Stimulated activated CD8-positive, alpha-beta memory T cell treated with anti-CD3 and anti-CD28 coated beads, Interleukin-4, amount 100 ng/mL, for 4 hours (primary cell): ENCODE measurements at places on chromosomes 16 and 17.

- DNase-seq: no peak
Measured at GRCh38 chr17:27746881-27747280, 53.4 kb downstream of the NOS2 start.

- no peak for DNase-seq
Measured at GRCh38 chr17:16922386-16923096, 49.4 kb downstream of the TNFRSF13B start.

- no peak for DNase-seq
Measured at GRCh38 chr17:14214271-14214670, 22.4 kb downstream of the CDRT15 start.

- no peak for DNase-seq
Measured at GRCh38 chr16:86598607-86599565, 20.5 kb downstream of the FOXL1 start.

- no peak for DNase-seq
Measured at GRCh38 chr17:47220531-47220999, 11.4 kb downstream of the MYL4 start.

DNA sequence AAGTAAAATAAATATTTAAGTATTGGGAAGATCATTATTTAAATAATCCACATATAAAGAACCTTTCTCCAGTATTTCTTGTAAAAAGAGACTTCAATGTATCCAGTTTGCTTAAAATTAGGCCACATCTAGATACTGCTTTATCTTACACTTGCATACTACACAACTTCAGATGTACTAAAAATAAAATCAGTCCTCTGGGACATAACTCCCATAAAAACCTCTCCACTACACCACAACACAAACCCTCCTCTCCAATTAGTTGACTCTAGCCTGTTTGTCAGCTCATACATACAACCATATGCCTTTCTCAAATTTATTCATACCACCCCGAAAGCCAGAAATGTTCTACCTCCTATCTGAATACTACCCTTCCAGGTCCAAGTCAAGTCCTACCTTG is 21.6 kb downstream of the SPOP start:
- no peak for DNase-seq
